ENCODE measurements at places on chromosomes 13 and 19.

- DNase-seq = no peak
Measured at GRCh38 chr19:32581705-32582179, 752 bp downstream of the PDCD5 start.

GRCh38 chr13:57925751-57926150 lies 294.2 kb downstream of the PCDH17 start:
- no peak for DNase-seq

DNA sequence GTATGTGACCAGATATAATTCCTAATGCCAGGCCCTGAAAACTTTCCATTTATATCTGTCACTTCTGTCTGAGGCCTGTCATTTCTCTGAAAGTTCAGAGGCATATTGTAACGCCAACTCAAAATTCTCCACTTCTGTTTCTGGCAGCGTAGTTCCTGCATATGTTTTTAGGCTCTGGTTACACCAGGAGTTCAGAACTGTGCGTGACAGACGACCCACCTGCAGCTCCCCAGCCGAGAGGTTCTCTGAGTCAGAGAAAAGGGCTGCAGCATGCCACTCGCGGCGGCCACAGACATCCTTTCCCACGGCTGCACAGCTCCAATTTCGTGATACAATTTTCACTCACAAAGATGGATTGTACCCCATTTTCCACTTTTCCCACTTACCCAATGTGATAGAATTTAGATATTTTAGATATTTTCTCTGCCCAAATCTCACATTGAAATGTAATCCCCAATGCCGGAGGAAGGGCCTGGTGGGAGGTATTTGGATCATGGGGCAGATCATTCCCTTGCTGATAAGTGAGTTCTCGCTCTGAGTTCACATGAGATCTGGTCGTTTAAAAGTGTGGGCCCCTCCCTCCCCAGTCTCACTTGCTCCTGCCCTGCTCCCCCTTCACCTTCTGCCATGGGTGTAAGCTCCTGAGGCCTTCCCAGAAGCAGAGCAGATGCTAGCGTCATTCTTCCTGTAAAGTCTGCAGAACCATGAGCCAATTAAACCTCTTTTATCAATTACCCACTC lies 308.1 kb downstream of the LIG4 start:
- DNase-seq = peak; percentile 67

DNA sequence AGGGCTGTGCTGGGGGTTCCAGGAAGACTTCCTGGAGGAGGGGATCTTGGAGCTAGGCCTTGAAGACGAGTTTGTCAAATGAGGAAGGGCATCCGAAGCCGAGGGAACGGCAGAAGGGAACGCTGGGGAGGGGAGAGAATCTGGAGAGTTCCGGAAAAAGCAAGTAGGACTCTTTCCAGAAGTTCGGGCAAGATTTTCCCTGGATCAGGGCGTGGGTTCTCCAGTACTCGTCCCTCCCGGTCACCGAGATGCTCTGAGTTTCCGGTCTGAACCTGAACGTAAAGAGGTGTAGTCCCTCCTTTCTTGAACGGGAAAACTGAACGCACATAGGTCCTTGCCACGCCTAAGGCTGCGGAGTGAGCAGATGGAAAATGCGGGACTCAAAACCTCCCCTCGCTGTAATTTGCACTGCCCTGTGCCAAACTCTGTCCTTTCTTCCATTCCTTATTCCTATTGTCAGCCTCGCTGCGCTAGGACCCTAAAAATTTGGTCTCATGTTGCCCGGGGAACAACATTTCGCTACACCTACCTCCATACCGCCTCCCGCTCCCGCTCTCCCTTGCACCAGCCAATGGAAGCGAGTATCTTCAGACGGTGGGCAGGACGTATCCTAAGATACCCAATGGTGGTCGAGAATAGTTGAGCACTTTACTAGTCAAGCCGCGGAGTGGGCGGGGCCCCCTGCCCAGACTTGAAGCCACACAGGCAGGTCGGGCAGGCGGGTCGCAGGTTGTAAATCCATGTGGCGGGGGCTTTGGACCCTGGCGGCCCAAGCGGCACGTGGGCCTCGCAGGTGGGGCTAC lies at the start of gene GTPBP3:
TSS of gene GTPBP3 (plus strand) at position 682 of the 803 bp plus-strand sequence. CDS start at position 741, 59 bp downstream.
- DNase-seq = peak; percentile 99

DNA sequence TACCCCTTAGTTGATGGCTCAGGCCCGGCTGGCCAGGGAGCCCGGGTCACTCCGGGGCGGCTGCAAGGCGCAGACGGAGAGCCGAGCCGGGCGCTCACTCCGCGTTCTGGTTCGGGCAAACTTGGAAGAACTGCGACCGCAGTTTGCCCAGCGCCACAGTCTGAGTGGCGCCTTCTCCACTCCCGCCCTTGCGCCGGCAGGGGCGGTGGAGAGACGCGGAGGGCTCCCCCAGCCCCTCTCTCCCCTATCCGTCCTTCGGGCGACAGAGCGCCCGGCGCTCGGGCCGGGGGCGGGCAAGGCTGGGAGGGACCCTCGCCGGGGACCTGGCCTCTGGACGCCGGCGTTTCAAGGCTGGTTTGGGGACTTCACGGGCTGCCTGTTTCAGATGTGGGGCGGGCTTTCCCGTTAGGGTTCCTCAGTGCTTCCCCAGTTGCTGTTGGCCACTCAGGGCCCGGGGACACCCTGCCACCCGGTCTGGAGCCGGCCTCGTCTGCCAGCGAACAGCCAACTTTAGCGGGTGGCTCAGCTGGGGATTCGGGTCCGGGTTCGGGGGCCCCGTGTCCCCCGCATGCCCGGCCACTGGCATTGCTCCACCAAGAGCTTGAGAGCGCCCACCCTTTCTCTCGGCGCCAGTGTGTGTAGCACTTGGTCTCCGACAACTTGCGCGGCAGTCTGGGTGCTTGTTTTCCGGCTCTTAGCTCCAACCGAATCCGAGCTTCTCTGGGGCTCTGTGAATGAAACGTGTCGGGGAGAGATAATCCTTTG lies 1.5 kb downstream of the GPC6 start:
- peak; percentile 97 for DNase-seq

- DNase-seq = no peak
Measured at GRCh38 chr13:40342901-40343300, 323.5 kb downstream of the FOXO1 start.

DNA sequence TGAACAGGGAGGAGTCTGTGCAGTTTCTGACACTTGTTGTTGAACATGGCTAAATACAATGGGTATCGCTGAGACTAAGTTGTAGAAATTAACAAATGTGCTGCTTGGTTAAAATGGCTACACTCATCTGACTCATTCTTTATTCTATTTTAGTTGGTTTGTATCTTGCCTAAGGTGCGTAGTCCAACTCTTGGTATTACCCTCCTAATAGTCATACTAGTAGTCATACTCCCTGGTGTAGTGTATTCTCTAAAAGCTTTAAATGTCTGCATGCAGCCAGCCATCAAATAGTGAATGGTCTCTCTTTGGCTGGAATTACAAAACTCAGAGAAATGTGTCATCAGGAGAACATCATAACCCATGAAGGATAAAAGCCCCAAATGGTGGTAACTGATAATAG lies 16.1 kb downstream of the CEACAM6 start:
- DNase-seq = no peak

GRCh38 chr13:24022568-24022967 lies 125.3 kb upstream of the C1QTNF9B start:
- no peak for DNase-seq

DNA sequence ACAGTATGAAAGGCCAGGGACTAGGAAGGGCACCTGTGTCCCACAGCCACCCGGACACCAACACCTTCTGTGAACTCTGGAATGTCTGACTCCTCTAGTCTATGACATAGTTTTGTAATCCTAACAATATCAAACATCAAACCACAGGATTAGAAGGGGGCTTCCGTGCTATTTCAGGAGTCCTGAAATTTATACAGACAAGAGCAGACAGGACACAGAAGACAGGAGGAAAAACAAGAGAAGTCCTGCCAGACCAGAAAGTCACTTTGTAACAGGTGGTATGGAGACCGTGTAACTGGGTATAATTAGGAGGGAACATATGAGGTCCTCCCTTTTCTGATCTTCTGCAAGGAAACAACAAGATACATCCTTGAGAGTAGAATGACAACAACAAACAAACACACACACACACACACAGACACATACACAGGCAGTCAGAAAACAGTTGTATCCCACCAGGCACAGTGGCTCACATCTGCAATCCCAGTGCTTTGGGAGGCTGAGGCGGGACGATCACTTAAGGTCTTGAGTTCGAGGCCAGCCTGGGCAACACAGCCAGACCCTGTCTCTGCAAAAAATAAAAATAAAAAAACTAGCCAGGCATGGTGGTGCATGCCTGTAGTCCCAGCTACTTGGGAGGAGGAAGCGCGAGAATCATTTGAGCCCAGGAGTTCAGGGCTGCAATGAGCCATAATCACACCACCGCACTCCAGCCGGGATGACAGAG lies 13.1 kb downstream of the INSR start:
- DNase-seq = no peak

DNA sequence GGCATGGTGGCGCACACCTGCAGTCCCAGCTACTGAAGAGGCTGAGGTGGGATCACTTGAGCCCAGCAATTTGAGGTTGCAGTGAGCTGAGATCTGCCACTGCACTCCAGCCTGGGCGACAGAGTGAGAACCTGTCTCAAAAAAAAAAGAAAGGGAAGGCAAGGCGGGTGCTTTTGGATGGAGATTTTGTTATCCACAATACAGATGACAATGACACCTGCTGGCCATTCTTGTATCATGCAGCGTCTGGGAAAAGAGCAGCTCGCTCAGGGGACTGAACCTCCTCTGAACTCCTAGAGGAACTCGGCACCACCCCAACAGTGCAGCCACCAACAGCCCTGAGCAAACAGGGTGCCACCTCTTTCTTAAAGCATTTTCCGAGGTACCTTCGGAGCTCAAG lies 22.8 kb downstream of the HAUS8 start:
- DNase-seq = peak; percentile 45

- DNase-seq = no peak
Measured at GRCh38 chr13:83215627-83216026, 666.6 kb downstream of the SLITRK1 start.

DNA sequence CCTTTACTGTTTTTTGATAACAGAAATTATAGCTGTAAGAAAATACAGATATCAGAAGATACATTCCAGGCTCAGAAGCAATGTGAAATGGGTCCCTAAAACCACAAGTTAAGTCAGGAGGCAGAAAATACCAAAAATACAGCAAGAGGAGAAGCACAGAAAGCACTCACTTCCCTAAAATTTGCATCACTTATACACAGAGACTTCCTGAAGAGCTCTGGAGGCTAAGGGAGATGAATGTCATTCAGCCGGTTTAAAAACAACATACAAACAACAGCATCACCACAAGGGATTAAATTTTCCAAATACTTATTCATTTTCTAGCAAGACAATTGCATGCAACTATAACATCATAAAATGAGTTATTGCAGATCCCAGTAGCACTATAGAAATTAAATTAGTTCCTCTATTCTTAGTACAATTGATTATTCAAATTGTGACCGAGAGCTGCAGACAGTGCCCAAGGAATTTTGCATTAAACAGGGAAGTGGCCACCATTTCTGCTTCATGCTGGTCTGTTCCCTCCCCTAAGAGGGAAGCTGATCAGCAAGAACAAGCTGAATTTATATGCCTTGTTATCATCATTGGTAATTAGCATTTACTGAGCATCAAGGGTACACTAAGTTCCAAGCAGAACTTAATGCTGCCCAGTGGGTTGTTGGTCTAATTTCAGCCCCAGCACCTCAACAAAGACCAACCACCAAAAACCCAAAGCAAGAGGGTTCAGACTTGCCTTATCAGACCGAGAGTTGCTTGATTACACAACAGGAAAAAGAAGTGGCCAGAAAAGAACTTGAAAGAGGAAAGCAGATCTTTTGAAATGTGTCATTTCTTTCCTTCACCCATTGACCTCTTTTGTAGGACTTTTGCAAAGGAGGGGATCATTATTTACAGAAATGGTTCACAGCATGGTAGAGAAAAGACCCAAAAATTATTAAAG lies 140.7 kb downstream of the KCTD12 start:
- no peak for DNase-seq

GRCh38 chr13:75687150-75687763 lies 51.1 kb downstream of the LMO7 start:
- peak; percentile 41 for DNase-seq

- no peak for DNase-seq
Measured at GRCh38 chr13:79626924-79627323, 146.0 kb downstream of the NDFIP2 start.

DNA sequence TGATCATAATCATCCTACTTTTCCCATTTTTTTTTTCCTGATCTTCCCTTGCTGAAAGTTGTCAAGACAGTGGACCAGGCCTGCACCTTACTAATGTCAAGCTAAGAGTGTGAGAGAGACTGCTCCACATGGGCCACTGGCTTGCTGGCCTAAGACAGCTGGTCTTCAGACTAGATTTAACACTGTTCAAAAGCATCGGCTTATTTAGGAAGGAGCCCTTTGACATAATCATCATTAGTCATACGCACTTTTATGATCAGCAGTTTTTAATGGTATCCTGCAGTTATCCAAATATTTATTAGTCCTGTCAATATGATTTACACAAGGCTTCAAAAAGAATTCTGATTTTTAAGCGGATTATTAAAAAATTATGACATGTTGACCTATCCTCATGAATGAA lies 270.6 kb downstream of the DNAJC15 start:
- no peak for DNase-seq

DNA sequence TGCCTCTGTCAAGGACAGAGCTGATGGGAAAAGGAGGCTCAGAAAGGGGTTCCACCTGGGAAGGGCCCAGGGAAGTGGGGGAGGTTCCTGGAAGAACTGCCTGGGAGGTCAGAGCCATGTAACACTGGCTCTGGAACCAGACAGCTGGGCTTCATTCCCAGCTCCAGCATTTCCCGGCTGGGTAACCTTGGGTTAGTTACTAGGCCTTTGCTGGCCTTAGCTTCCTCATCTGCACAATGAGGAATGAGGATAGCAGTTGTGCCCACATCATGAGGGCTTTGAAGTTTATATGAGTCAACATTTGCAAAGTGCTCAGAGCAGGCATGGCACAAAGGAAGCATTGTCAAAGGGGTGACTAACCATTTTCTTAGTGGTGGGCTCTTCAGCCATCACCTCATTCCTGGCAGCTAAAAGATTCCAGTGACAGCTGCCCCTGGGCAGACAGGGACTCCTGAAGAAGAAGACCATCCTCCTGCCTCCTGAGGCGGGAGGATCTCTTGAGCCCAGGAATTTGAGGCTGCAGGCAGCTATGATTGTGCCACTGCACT lies 1.7 kb upstream of the DNAJB1 start:
- no peak for DNase-seq

DNA sequence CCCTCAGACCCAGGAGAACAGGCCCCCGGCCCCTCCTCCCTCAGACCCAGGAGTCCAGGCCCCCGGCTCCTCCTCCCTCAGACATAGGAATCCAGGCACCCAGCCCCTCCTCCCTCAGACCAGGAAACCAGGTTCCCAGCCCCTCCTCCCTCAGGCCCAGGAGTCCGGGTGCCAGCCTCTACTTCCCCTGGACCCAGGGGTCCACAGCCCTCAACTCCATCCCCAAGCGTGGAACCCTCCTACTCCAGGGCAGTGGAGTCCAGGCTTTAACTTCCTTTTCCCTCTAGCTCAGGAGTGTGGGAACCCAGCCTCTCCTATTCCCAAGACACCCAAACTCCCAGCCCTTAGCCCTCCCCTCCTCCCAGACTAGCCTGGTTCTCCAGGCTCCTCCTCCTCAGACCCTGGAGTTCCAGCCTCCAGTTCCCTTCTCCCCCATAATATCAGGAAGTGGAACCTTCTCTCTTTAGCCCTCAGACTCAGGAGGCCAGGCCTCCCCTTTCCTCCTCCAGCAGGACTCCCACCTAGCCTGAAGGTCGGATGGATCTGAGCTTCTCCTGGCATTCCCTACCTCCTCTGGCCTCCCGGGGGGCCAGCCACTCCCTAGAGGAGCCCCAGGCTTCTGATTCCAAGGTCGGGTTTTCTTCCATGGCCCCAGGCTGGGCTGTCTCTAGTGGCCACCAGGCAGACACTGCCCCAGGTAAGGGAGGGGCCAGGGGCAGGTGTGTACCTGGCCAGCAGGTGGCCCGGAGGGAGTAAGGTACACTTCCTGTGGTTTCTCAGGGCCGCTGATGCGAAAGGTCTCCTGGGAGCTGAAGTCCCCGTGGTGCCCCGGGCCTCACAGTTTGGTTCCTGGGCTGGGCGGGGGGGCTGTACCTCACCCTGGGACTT lies at the start of gene TMC4:
TSS of gene TMC4 (minus strand) at position 690 of the 888 bp plus-strand sequence. CDS start at position 647, 43 bp downstream.
- no peak for DNase-seq
